Erythroblast (primary cell): ENCODE measurements at places on chromosomes 16 and 17.
A peak's percentile ranks its signal among the peaks of the same experiment; 100 is the strongest.

- no peak for DNase-seq
These were observed 94.1 kb downstream of the MRM3 start for GRCh38 chr17:876272-876671.

DNA sequence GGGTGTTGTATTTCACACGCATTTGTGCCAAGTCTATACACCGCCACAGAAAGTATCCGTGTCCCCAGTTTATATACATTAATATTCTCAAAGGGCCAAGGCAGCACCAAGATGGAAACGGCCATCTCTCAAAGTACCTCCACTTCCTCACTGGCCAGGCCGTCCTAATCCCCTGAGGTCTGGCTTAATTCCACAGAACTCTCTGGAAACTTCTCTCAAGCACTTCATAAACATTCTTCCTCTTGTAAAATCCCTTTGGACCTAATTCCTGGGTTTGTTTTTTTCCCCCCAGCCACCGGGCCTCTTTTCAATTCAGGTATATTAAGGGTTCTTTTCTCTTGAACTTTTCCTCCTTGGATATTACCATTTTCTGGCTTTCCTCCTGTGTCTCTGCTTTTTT is 5.1 kb upstream of the ERN1 start:
- no peak for DNase-seq

GRCh38 chr16:16137110-16137509 is 86.2 kb downstream of the ABCC6 start:
- no peak for DNase-seq

- DNase-seq: no peak
These were observed 3.0 kb upstream of the QPRT start for GRCh38 chr16:29675811-29676643.

- DNase-seq: no peak
These were observed at the start of gene SLC16A11 for GRCh38 chr17:7043497-7044198. TSS of gene SLC16A11 (minus strand) at chr17:7044092. CDS start at chr17:7043513, 579 bp downstream.

DNA sequence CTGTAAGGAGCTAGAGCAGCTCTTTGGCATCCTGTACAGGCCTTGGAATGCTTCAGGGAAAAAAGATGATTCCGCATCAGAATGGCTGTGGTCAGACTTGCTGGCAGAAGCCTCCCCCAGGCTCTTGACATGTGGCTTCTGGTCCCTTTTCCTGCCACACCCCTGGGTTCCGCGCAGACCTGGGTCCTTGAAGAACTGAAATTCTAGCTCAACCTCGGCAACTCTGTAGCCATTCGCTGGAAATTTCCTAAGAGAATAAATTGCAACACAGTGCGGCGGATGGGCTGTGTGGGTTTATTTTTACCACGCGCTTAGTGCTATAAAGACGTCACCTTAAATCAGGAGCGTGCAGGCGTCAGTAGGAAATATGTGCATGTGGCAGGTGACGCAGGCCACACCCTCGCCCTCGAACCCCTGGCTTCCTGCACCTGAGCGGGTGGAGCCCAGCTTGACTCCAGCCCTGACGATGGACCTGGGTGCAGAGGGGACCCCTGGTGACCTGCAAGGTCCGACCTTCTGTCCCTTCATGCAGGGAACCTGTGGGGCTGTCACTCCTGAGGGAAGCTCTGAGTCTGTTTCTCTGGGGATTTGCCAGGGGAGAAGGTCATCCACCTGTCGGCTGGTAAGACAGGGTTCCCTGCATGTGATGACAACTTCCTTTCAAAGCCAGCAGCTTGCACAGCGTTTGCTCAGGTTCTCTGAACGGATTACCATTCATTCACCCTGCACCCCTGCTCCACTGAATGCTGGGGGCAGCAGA is 46.3 kb downstream of the METRNL start:
- no peak for DNase-seq

GRCh38 chr16:86071611-86072240 is 172.8 kb downstream of the IRF8 start:
- no peak for DNase-seq

GRCh38 chr16:85621698-85622428 is 8.7 kb downstream of the GSE1 start:
- no peak for DNase-seq

DNA sequence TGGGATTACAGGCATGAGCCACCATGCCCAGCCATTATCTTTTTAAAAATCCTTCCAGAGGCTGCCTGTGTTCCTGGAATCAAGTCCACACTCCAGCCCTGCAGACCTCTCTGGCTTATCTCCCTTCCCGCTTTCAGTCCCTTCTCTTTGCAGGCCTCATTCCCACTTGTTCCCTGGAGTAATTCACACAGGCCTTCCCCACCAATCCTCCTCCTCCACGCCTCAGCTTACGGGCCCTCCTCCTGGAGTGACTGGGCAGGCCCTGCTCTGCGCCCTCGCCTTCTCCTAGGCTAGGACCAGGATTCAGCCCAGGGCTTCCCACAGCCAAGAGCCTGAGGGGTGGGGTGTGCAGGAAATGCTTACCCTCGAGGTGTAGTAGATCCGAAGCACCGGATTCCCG is 2.8 kb downstream of the CDIPT start:
- DNase-seq: no peak

- DNase-seq: peak; percentile 16
These were observed 21.9 kb upstream of the CDH5 start for GRCh38 chr16:66344533-66345145.

- DNase-seq: no peak
These were observed 72.0 kb downstream of the ABCC6 start for GRCh38 chr16:16151315-16151714.
